ENCODE measurements at places on chromosomes 13 and 19.
A peak's percentile ranks its signal among the peaks of the same experiment; 100 is the strongest.

- H3K27me3 ChIP-seq, result peaks cover 97% of the 10 kb centered on the region
- H3K36me3 ChIP-seq, result no peaks in the 10 kb centered on the region
- no peaks in the 10 kb centered on the region for H3K4me1 ChIP-seq
- no peak overlapping the region for H3K27ac ChIP-seq
- H3K4me3 ChIP-seq, result no peak overlapping the region
Measured at GRCh38 chr13:27905650-27906049, 14.2 kb upstream of the PDX1 start.

- peaks cover 20% of the 10 kb centered on the region for H3K4me1 ChIP-seq
- H3K36me3 ChIP-seq, result no peaks in the 10 kb centered on the region
Measured at GRCh38 chr13:40063278-40063698, 407.8 kb downstream of the COG6 start.

- H3K4me1 ChIP-seq, result peaks cover 28% of the 10 kb centered on the region
- H3K4me3 ChIP-seq, result peak overlapping the region; percentile 83
- no peaks in the 10 kb centered on the region for H3K36me3 ChIP-seq
- peaks cover 18% of the 10 kb centered on the region for H3K27me3 ChIP-seq
- no peak for DNase-seq
- H3K27ac ChIP-seq, result peak overlapping the region; percentile 79
Measured at GRCh38 chr13:43880214-43880855, 631 bp downstream of the LACC1 start.

GRCh38 chr19:49492573-49493405 is 3.4 kb upstream of the RPS11 start:
- peaks cover 30% of the 10 kb centered on the region for H3K36me3 ChIP-seq
- no peak for DNase-seq
- H3K27me3 ChIP-seq, result no peaks in the 10 kb centered on the region
- H3K27ac ChIP-seq, result peak overlapping the region; percentile 69
- peaks cover 28% of the 10 kb centered on the region for H3K4me1 ChIP-seq

GRCh38 chr19:3738477-3739220 is 22.8 kb downstream of the APBA3 start:
- DNase-seq, result no peak
- no peaks in the 10 kb centered on the region for H3K27me3 ChIP-seq
- no peaks in the 10 kb centered on the region for H3K4me1 ChIP-seq
- no peak overlapping the region for H3K4me3 ChIP-seq
- no peak overlapping the region for H3K27ac ChIP-seq

DNA sequence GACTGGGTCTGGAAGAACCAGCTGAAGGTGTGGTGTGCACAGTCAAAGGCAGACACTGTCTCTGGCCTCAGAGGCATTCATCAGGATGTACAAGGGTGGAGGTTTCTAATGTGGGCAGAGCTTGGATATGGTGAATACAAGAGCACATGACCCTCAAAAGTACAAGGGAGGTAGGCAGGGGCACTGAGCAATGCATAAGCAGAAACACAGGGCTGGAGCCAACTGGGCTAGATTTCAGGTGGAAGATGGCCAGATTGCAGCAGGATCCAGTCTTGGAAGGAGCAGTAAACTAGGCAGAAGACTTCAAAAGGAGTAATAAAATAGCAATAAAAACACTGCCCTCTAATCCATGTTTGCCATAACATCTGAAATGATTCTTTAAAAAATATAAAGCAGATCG is 417.1 kb downstream of the OLFM4 start:
- no peak overlapping the region for H3K27ac ChIP-seq
- peaks cover 12% of the 10 kb centered on the region for H3K27me3 ChIP-seq
- peaks cover 5% of the 10 kb centered on the region for H3K4me1 ChIP-seq
- no peak for DNase-seq
- no peak overlapping the region for H3K4me3 ChIP-seq
- peaks cover 11% of the 10 kb centered on the region for H3K36me3 ChIP-seq

DNA sequence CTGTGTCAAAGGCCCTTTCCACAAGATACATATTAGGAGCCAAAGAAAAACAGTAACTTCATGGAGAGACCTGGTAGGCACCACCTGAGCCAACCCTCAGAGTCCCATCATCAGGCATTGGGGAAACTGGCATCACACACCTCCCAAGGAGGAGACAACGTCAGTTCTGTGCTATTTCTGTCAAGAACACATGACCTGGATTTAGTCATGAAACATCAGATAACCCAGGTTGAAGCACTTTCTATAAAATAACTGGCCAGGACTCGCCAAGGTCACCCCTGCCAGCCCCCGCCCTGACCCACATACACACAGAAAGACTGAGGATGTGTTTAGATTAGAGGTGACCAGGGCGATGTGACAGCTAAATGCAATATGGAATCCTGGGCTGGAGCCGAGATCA is 35.6 kb downstream of the COL4A1 start:
- H3K4me1 ChIP-seq, result peaks cover 10% of the 10 kb centered on the region
- no peak for DNase-seq
- no peak overlapping the region for H3K27ac ChIP-seq
- H3K36me3 ChIP-seq, result no peaks in the 10 kb centered on the region

- no peak overlapping the region for H3K27ac ChIP-seq
- DNase-seq, result no peak
- peaks cover 10% of the 10 kb centered on the region for H3K27me3 ChIP-seq
Measured at GRCh38 chr13:106416645-106417044, 118.8 kb downstream of the EFNB2 start.

DNA sequence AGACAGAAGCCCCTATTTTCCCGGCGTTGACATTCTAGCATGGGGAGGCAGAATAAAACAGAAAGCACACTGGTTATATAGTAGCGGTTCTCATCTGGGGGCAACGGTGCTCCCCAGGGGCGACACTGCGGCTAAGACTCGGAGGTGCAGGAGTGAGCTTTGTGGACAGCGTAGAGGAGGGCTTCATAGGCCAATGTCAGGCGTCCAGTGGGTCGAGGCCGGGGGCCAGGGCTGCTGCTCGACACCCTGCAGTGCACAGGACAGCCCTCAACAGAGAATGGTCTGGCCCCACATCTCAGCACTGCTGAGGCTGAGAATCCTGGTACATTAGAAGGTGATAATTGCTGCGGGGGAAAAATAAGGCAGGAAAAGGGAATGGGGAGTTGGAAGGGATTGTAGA is 1.5 kb downstream of the ZNF628 start:
- H3K4me3 ChIP-seq, result peak overlapping the region; percentile 88
- H3K36me3 ChIP-seq, result no peaks in the 10 kb centered on the region
- H3K4me1 ChIP-seq, result peaks cover 22% of the 10 kb centered on the region
- peak overlapping the region; percentile 38 for H3K27ac ChIP-seq

- no peak for DNase-seq
- H3K4me3 ChIP-seq, result no peak overlapping the region
- H3K36me3 ChIP-seq, result no peaks in the 10 kb centered on the region
- peaks cover 6% of the 10 kb centered on the region for H3K4me1 ChIP-seq
- H3K27ac ChIP-seq, result no peak overlapping the region
Measured at GRCh38 chr19:40567750-40568494, 8.8 kb upstream of the SHKBP1 start.

DNA sequence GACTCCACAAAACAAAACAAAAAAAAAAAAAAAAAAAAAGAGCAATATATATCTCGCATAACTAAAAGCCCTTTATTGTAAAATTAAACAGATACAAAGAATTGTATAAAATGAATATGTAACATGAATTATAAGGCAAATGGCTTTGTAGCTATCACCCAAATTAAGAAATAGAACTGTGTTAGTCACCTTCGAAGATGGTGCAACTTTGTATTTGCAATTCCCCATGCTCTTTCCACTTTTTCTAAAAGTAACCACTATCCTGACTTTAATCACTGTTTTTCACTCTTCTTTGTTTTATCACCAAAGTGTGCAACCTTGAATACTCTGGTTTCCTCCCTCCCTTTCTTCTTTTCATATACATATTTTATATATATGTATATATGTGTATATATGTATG is 57.1 kb upstream of the HTR2A start:
- H3K4me3 ChIP-seq, result no peak overlapping the region
- no peaks in the 10 kb centered on the region for H3K4me1 ChIP-seq
- no peaks in the 10 kb centered on the region for H3K36me3 ChIP-seq

Measured in mesothelial cell of epicardium (in vitro differentiated cells).